ENCODE measurements at places on chromosomes 2 and 18.

GRCh38 chr2:191703079-191703725, 25.3 kb downstream of the NABP1 start:
- DNase-seq: no peak

- no peak for DNase-seq
Observed at GRCh38 chr2:156803243-156803642, 367.1 kb downstream of the GPD2 start.

- DNase-seq: no peak
Observed at GRCh38 chr2:235021752-235022151, 69.9 kb downstream of the SH3BP4 start.

DNA sequence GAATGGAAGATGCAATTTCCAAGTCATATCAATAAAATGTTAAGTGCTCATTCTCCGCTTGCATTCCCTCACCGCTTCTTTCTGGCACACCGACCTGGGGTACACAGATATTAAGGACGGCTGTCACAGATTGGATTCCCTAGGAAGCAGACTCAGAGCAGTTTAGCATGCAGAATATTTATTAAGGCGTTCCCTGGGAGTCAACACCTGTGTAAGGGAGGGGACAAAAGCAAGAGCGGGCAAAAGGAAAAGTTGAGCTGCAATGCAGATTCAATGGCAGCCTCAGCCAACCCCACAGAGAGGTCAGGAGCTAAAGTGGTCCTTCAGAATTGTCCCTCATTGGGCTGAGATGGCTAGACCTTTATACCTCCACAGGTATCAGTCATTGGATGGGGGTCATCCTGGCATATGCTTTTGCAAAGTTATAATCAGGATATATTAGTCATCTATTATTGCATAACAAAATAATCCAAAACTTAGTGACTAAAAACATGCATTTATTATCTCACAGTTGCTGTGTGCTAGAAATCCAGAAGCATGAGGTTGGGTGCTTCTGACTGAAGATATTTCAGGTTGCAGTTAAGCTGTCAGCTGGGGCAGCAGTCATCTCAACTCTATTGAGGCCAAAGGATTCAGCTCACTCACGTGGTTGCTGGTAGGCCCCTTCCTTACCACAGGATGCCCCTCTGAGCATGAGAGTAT, 27.0 kb upstream of the INO80D start:
- no peak for DNase-seq

DNA sequence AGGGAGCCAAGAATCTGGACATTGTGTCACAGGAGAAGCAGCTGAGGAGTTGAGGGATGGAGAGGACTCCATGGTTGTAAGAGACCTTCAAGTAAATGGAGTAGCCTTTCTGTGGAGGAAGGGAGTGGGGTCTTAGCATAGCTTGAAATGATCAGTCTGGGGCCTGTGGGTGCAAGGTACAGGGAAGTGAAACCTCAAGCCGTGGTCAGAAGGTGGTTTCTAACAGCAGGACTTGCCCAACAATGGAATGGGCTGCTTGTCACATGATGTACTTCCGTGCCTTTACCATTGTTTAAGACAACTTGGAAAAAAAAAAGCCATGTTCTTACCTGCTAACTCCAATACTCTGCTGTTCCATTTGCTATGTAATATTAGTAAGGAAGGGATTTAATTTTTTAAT, 140.7 kb downstream of the LDLRAD4 start:
- no peak for DNase-seq

DNA sequence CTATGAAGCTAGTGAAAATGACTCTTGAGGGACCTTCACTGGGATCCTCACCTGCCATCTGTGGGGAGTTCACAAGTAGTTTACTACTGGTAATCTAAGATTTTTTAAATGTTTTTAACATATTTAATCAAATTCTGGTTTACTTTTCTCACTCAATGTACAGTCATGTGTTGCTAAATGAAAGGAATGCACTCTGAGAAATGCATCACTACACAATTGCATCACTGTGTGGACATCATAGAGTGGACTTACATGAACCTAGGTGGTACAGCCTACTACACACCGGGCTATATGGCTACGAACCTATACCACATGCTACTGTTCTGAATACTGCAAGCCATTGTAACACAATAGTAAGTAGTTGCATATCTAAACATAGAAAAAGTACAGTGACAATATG, 528.0 kb downstream of the BCL11A start:
- no peak for DNase-seq

GRCh38 chr2:162840598-162841246, 2.2 kb upstream of the KCNH7 start:
- peak; percentile 52 for DNase-seq

DNA sequence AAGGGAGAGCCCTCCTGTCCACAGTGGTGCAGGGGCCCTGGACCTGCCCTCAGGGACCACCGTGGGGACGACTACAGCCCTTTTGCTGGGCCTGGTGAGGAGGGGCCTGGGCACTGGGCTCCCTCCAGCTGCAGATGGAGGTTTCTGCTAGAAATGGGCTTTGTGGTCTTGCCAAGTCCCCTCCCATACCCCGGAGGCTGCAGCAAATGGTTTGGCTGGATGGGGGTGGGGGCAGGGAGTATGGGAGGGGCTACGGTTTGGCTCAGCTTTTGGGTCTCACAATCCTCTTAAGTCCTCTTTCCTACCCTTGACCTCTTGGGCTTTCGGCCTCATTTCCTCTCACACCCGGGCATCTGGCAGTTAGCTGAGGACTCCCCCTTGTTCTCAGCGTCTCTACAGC, 21.7 kb downstream of the TET3 start:
- no peak for DNase-seq

- peak; percentile 96 for DNase-seq
Observed at GRCh38 chr2:14632133-14632936, at the start of gene LRATD1. TSS of gene LRATD1 (plus strand) at chr2:14632717. CDS start at chr2:14633980, 1,263 bp downstream.
